ENCODE measurements at places on chromosomes 1 and 21.
A peak's percentile ranks its signal among the peaks of the same experiment; 100 is the strongest.

DNA sequence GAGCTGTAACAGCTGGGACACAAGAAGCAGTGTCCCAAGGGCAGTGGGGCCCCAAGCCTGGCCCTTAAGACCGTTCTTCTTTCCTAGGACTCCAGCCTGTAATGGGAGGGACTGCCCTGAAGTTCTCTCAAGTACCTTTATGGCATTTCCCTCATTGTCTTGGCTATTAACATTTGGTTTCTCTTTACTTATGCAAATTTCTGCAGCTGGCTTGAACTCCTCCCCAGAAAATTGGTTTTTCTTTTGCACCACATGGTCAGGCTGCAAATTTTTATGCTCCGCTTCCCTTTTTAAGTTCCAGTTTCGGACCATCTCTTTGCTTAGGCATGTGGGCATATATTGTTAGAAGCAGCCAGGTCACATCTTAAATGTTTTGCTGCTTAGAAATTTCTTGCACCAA lies 3.1 kb upstream of the MROH9 start:
- DNase-seq: peak; percentile 8

DNA sequence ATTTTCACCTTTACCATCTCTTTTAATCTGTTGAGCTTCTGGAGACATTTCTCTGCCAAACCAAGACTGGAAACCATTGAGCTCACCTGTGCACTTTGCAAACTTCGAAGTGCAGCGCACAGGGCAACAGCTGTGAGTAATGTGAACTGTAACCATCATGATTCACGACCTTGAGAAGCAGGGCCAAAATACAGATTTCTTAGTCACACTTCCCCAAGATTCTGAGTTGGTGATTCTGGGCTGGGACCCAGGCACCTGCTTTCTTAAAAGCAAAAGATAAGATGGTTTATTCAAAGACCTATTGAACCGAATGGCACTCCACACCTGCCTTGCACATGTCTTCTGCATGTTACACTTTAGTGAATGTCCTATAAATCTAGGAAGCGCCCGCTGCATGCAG lies 10.2 kb downstream of the AGTRAP start:
- no peak for DNase-seq

- DNase-seq: no peak
These were observed 100.4 kb downstream of the KCNJ6 start for GRCh38 chr21:37815893-37816292.

GRCh38 chr1:110638058-110638457 lies 31.9 kb upstream of the KCNA2 start:
- no peak for DNase-seq

DNA sequence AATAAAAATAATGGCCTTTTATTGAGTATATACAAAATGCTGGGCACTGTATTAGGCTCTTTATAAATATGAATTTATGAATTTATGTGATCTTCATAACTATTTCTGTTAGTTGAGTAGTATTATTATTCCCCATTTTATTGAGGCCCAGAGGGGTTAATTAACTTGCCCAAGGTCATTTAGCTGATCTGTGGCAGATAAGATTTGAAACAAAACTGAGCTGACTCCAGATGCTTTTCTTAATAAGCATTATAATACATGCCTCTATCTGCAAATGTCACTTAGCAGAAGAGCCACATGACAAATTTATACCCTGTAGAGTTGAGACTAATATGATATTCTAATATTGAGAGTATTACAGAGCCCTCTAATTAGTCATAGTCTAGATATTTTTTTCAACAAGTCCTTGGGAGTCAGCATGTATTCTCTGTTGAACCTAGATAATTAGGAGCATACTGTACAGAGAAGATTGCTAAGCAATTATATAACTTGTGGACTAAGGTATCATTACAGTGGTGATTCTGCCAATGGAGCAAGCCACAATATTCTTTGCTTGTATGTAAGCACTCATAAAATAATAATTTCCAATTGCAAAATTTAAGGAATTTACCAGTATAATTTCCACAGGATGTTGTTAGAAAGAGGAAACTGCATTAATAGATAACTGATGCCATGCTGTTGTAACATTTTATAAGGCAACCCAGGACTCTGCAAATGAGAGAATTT lies 112.0 kb downstream of the LRRC40 start:
- DNase-seq: no peak

DNA sequence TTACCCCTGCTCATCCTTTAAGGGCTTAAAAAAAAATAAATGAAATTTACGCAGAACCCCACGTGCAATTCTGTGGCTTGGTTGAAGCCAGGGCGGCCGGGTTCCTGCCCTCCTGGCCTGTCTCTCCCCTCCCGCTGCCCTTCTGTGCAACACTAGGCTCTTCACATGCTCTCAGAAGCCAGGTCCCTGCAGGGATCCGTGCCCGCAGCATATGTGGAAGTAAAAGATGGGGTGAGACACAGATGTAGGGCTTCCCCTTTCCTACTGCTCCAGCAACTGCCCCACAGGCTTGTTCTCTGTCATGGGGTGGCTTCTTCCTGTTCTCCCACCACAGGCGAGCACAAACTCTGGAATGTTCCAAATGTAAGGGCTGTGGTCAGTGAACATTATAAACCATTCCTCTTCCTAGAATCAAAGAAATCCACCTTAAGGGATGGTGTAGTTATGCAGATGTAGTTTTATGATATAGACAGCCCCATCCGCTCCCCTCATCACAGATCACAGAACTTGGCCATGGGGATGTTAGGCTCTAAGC lies 535.4 kb downstream of the KIF26B start:
- no peak for DNase-seq

GRCh38 chr1:226657895-226658545 lies 81.1 kb downstream of the ITPKB start:
- DNase-seq: no peak
